ENCODE measurements at places on chromosomes 5 and 9. TPM values are rescaled to one million over a fixed set of nuclear protein-coding genes. Genes with fewer than 3 reads are reported as not detected.

ALDH7A1 gene
- total RNA-seq: 41.3 TPM

PDE8B gene
- total RNA-seq: not detected

PRDM9 gene
- total RNA-seq: not detected

- H3K27ac ChIP-seq: peak overlapping the region; percentile 79
- peaks cover 28% of the 10 kb centered on the region for H3K4me1 ChIP-seq
- H3K27me3 ChIP-seq: no peaks in the 10 kb centered on the region
- peak; percentile 89 for DNase-seq
- peak overlapping the region; percentile 45 for H3K4me3 ChIP-seq
- no peaks in the 10 kb centered on the region for H3K36me3 ChIP-seq
Measured at GRCh38 chr9:4375424-4376200, 75.7 kb upstream of the GLIS3 start.

DNA sequence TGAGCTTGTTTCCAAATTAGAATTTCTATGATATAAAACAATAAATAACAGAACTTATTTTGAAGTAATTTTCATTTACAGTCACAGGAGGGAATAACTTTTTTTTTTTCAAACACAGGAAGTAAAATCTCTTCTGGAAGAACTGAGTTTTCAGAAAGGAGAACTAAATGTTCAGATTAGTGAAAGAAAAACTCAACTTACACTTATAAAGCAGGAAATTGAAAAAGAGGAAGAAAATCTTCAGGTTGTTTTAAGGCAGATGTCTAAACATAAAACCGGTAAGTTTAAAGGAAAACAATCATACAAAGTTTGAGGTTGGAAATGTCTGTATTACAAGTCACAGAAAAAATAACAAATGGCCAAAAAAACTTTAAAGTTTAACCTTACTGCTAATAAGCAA lies 41.6 kb downstream of the RAB14 start:
- no peak overlapping the region for H3K27ac ChIP-seq
- DNase-seq: no peak
- peaks cover 12% of the 10 kb centered on the region for H3K4me1 ChIP-seq
- no peaks in the 10 kb centered on the region for H3K27me3 ChIP-seq
- H3K4me3 ChIP-seq: no peak overlapping the region

- no peak overlapping the region for H3K4me3 ChIP-seq
- no peaks in the 10 kb centered on the region for H3K27me3 ChIP-seq
- no peaks in the 10 kb centered on the region for H3K36me3 ChIP-seq
- no peak overlapping the region for H3K27ac ChIP-seq
- no peak for DNase-seq
Measured at GRCh38 chr9:10331157-10331556, 281.6 kb downstream of the PTPRD start.

DNA sequence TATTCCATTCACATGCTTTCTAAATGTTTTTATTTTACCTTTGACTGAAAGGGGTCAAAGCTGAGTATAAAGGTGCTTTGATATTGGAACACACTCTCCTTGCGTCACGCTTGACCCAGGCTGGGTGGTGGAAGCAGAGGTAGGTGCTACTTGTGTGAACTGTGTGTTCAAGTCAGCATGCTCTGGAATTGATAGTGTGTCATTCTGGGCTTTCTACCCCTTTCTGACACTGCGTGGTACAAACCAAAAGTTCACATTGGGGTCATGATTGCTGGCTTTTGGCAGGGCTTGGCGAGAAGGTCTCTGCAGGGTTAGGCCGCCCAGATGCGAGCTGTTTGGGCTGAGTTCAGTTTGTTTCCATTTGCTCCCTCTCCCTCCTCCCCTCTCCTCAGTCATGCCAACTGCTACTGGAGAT lies 131.8 kb downstream of the ADAMTSL1 start:
- peak; percentile 36 for DNase-seq
- H3K27me3 ChIP-seq: no peaks in the 10 kb centered on the region
- peaks cover 20% of the 10 kb centered on the region for H3K36me3 ChIP-seq
- no peak overlapping the region for H3K4me3 ChIP-seq

DNA sequence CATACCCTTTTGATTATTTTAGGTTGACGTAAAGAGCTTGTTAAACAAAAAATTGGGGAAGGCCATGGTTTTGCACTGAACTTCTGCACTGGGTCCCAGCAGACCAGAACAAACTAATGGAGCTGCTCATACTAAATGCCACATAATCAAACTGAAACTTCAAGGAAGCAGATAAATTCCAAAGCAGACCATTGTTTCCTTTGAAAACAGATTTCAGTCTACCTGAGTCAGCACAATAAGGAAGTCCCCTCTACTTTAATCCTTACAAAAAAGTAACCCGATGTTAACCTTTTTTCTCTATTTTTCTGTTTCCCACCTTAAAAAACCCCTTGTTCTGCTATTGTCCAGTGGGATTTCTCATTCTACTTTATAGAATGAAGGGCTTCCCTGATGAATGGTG lies 39.2 kb downstream of the WDR36 start:
- H3K27ac ChIP-seq: no peak overlapping the region
- no peak for DNase-seq
- H3K4me1 ChIP-seq: peaks cover 53% of the 10 kb centered on the region
- no peak overlapping the region for H3K4me3 ChIP-seq

GRCh38 chr5:167759057-167759821 lies 532.2 kb upstream of the WWC1 start:
- H3K4me3 ChIP-seq: no peak overlapping the region
- H3K27me3 ChIP-seq: no peaks in the 10 kb centered on the region
- peak; percentile 68 for DNase-seq
- peaks cover 6% of the 10 kb centered on the region for H3K36me3 ChIP-seq

- H3K36me3 ChIP-seq: no peaks in the 10 kb centered on the region
- no peak for DNase-seq
- H3K27me3 ChIP-seq: no peaks in the 10 kb centered on the region
- H3K4me3 ChIP-seq: no peak overlapping the region
Measured at GRCh38 chr9:112120030-112120341, 55.1 kb downstream of the SUSD1 start.

- H3K27ac ChIP-seq: no peak overlapping the region
- H3K4me3 ChIP-seq: no peak overlapping the region
- DNase-seq: no peak
- H3K36me3 ChIP-seq: no peaks in the 10 kb centered on the region
- no peaks in the 10 kb centered on the region for H3K4me1 ChIP-seq
Measured at GRCh38 chr5:178436326-178436940, 153.8 kb downstream of the COL23A1 start.

Measured in GM23248 (cell line).